ENCODE measurements at places on chromosomes 7 and 10.

DNA sequence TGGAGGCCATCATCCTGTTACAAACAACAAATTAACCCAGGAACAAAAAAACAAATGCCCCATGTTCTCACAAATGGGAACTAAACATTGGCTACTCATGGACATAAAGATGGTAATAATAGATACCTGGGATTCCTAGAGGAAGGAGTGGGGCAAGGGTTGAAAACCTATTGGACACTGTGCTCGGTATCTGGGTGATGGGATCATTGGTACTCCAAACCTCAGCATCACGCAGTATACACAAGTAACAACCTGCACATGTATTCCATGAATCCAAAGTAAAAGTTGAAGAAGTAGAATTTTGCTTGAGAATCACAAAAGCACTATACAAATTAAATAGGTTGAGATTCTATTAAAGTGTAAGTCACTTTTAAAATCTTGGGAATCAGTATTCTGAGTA, 16.7 kb downstream of the GHITM start:
- no peak for DNase-seq

DNA sequence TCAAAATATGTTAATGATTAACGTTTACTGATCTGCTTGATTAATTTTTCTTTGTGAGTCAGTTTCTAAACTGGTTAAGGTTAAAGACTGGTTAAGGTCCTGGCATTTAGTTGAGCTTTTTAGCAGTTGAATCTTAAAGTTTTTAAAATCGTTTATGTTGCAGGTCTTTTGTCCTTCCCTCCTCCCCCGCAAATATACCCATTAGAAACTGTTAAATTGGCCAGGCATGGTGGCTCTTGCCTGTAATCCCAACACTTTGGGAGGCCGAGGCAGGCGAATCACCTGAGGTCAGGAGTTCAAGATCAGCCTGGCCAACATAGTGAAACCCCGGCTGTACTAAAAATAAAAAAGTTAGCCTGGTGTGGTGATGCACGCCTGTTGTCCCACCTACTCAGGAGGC, 100.9 kb downstream of the PODXL start:
- no peak for DNase-seq

DNA sequence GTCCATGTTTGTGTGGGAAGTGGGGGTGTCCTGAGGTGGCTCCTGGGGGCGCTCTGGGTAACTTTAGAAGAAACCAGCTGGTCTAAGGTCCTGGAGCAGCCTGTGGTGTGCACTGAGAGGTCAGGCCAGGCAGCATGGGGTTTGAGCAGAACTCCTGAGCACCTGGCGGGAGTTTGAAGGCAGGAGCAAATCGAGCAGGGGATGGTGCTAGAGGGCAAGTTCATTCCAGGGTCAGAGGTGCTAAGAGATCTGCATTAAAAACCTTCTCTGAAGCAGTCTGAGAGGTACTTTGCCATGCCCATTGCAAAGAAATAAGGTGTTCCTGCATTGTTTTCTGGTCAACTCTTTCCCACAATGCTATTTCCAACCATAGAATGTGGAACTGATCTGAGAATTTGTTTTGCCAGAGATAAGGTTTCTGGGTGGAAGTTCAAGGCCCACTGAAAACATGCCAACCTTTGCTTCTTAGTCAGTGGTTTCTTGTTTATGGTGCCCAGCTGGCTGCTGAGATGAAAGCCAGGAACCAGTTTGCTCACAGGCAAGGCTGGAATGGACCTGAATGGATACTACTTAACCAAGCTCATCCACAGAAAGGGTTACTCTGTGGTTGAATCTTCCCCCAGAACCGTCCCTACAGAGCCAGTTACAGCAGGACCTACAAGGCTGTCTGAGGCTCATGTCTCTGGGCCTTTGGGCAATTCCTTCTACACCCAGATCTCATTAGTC, 136.3 kb upstream of the TMEM72 start:
- no peak for DNase-seq

DNA sequence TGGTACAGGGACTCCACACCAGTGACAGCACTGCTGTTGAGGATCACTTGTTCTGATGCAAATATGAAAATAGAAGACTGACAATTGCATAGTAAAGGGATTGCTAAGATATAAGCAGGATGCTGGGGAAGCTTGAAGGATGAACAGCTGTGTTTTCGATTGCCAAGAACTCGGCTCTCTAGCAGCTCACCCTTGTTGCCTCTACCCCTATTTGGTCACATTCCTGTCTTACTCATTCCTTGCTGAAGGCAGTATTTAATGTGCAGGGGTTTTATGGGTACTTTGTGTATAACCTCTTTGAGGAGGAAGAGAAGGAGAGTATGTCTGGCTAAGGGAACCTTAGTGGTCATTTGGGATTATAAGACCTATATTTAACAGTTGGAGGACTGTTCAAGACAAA, 218.8 kb downstream of the AUTS2 start:
- DNase-seq: no peak

GRCh38 chr10:90138844-90139243, 437.5 kb downstream of the KIF20B start:
- DNase-seq: no peak

GRCh38 chr7:116501425-116502167, 2.1 kb downstream of the CAV2 start:
- DNase-seq: no peak

DNA sequence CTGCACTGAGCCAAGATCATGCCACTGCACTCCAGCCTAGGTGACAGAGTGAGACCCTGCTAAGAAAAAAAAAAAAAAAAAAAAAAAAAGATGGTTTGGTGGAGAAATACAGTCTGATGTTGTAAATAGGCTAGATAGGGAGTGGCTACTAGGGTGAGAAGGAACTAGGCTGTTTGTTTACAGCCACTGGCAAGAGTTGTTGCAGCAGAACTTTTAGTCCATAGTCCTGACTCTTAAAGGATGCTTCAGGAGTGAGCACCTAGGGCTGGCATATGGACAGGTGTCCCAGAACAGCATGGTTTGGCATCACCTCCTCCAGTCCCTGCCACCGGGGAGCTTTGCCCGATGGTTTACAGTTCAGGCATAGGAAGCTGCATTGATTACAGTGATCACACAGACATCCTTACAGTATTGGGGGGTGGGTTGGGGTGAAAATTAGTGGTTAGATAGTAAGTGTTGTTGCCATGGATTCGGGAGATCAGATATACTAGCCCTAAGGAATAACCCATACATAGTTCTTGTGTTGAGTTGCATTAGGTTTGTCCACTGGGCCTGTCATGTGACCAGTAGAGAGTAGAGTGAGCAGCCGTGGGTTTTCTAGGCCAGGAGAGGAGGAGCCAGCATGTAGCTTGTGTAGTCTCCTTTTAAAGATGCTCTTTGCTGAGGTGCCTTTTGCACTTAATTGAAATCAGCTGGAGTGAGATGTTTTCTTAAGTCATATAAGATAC, 35.9 kb downstream of the ZRANB1 start:
- DNase-seq: no peak

DNA sequence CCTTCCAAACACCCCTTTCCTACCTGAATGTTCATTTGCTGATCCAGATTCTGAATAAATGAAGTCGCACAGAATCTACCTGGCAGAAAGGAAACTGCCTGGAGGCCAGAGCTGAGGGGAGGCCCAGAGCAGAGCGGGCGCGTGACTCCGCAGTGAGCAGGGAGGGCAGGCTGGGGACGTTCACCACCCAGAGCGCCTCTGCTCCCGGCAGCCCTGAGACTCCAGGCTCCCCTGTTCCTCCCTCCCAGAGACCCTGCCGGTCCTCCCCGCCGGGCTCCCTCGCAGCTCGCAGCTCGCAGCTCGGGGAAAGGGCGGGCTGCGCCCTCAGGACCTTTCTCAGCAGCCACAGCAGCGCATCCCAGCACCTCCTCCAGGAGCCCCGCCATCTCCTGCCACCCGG, 176.7 kb upstream of the ZNF32 start:
- DNase-seq: no peak

- no peak for DNase-seq
These were observed 2.9 kb downstream of the SH2D4B start for GRCh38 chr10:80540618-80540980.

Data from activated T-cell treated with anti-CD3 and anti-CD28 coated beads for 1 hour (primary cell).